ENCODE measurements at places on chromosomes 2 and 18. TPM values are rescaled to one million over a fixed set of nuclear protein-coding genes. Genes with fewer than 3 reads are reported as not detected.

The WDR12 gene
- total RNA-seq = 52.4 TPM

The MYO1B gene
- 152 TPM for total RNA-seq

The ARL6IP6 gene
- 7.7 TPM for total RNA-seq

The ZNF407 gene
- total RNA-seq = 8.6 TPM

The PNPT1 gene
- 14.0 TPM for total RNA-seq

The LRP2 gene
- total RNA-seq = 0.04 TPM

- no peak for DNase-seq
Observed at GRCh38 chr2:144117086-144117485, 402.8 kb downstream of the ZEB2 start.

DNA sequence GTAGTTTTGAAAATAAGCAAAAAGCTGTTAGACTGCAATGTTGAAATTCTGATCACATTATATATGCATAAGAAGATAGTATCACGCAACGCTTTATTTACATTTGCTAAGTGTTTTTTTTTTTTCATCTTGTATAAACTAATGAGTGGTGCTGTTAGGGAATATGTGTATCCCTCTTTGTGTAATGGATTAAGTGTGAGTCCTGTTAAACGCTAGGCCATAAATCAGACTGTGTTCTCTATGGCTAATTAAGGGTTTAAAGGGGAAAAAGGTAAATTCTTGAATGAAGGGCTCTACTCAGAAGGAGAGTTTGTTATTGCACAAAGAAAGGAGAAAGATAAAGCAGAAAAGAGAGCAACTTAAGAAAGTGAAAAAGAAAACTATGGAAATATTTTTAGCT, 4.8 kb upstream of the ASXL3 start:
- DNase-seq = no peak

- DNase-seq = no peak
Observed at GRCh38 chr2:239065962-239066361, 218.1 kb downstream of the TWIST2 start.

- no peak for DNase-seq
Observed at GRCh38 chr2:112831946-112832840, 4.4 kb downstream of the IL1B start.

GRCh38 chr2:159933727-159934049, 128.7 kb downstream of the PLA2R1 start:
- no peak for DNase-seq

DNA sequence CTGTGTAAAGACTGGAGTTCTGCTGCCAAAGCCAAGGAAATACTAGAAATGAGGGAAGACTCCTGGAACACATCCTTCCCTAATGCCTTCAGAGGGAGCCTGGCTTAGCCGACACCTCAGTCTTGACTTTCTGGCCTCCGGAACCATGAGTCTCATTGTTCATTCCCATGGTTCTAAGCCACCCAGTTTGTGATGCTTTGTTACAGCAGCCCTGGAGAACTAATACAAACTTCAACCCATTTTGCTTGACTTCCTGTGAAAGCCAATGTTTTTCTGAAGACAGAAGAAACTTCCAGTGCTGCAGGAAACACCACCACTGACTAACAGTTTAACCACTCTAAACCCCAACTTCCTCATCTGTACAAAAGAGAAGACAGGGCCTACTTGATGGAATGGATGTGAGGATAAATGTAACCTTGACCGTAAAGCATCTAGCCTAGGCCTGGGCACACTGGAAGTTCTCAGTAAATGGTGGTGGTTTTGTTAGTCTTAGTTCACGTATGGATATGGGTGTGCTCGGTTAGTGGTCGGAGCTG, 85.9 kb upstream of the RFX8 start:
- DNase-seq = no peak

GRCh38 chr18:48832938-48833700, 117.6 kb downstream of the SMAD7 start:
- no peak for DNase-seq

DNA sequence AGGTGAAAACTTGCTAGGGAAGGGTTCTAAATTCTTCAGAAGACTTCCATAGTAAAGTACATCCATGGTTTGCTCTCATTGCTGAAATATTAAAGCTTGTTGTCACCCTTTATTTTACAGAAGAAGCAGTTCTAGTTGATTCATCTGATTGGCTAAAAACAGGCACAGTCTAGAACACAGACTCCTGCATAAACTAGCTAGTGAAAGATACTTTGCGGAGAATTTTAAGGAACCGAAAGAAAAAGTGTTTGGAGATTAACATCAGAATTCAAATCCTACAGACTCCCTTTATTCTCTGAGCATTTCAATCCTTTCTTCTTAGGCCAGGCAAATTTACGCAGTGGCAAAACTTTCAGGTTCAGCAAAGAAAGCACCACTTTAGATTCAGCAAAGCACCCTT, 1076.5 kb upstream of the ZEB2 start:
- DNase-seq = no peak

- DNase-seq = no peak
Observed at GRCh38 chr18:50128506-50129271, 66.3 kb downstream of the MYO5B start.

GRCh38 chr2:70145851-70146739, 44.7 kb downstream of the C2orf42 start:
- DNase-seq = no peak

DNA sequence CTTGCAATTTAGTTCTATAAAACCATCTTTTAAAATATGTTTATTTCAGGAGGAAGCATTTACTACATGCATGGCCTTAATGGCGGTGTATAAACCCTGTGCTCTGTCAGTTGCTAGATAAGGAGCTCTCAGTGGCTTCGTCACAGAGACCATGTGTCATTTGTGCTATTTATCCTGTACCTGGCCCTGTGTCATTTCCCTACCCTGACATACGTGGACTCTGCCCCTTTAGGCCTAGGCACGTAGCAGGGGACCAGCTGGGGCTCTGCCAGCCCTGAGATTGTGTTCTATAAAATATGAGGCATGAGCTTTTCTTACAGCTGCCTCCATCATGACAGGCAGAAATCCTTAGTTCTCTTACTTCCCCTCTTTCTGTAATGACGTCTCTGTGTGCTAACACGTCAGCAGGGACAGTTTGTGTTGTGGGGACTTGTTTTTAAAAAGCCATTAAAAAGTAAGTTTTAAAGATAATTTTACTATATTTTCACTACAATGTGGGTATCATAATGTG, 88.0 kb downstream of the ITGB1BP1 start:
- no peak for DNase-seq

- no peak for DNase-seq
Observed at GRCh38 chr2:236748801-236749200, 179.2 kb downstream of the ACKR3 start.

GRCh38 chr2:85917887-85918795, 29.4 kb upstream of the ST3GAL5 start:
- DNase-seq = no peak

- DNase-seq = no peak
Observed at GRCh38 chr2:237885111-237885930, 25.9 kb downstream of the RAMP1 start.

DNA sequence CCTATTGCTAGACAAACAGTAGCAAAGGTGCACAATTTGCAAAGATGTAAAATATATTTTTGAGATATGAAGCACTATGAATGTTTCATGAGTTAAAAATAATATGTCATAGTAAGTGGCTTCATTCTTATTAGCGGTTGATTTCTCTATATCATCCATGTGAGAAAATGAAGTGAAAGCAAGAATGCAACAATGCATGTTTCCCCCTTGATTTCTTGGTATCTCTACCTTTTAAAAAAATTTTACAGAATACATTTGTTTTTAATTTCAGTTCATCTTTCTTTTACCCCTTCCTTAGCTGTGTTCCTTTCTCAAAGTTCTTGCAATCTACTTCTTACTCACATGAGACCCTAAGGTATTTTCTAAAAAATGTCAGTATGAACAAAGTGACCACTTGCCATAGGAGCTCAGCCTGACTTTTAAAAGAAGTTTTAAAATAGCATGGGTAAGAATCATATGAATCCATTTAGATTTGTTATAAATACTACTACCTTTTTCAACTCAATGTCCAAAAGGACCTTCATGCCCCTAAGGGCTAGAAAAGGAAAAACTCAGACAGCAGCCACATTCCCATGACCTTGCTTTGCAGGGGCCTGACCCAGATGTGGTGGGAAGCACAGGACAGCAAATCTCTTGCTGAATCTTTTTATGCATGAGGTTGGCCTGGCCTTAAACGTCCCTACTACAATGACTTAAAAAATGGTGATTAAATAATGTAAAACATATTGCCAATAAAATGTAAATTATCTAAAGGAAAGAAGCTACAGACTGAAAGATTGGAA, 14.8 kb upstream of the SLC38A11 start:
- DNase-seq = no peak

DNA sequence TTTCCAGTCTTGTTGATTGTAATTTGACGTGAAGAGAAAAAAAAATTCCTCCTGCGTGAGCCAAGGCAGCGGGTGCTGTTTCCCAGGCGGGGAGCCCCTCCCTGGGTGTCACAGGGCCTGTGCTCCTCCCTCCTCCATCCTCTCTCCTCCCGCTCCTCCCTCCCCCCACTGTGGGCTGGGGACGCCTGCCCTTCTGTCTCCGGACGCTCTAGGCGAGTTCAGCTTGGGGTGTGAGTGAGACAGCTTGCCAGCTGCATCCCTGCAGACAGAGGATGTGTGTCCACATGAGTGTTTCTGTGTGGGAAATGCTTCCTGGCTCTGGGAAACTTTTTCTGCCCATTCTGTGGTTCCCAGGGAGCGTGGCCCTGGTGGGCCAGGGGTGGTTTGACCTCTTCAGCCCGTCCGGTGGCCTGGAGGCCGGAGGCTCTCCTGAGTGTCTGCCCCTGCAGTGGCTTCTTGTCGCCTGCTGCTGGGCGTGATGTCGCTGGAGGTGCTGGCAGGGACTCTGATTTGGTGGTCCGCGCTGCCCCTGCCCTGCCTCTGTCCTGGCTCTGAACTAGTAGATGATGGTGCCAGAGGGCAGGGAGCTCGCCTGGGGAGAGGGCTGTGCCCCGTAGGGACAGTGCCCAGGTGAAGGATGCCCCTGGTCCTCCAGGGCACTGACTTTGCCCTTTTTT, 96.4 kb downstream of the USP40 start:
- no peak for DNase-seq

- no peak for DNase-seq
Observed at GRCh38 chr2:150626934-150627411, 139.5 kb upstream of the RND3 start.
